ENCODE measurements at places on chromosomes 7 and 10.

DNA sequence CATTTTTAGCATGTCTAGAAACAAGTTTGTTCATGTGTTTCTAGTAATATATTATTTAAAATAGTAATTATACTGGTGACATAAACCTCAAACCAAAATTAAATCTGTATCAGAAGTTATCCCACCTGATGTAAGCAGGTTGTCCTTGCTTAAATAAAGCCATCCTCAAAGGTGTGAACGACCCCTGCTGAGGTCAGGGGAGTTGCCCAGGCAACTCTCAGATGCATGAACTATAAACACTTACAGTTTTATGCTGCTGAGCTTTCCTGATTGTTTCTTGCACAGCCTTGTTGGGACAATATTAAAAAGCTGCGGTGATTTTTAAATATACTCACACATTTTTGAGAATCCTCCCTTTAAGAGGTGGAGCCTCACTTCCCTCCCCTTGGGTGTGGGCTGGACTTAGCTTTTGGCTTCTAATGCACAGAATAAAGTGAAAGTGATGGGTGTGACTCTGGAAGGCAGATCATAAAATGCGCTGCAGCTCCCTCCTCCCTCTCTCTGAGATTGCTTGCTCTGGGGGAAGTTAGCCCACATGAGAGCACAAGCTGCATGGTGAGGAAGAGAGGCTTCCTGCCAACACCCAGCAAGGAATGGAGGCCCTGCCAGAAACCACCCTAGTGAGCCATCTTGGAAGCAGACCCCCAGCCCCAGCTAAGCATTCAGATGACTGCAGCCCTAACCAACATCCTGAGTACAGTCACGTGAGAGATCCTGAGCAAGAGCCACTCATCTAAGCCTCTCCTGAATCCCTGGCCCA is 152.7 kb downstream of the SKIDA1 start:
- DNase-seq, result peak; percentile 68

DNA sequence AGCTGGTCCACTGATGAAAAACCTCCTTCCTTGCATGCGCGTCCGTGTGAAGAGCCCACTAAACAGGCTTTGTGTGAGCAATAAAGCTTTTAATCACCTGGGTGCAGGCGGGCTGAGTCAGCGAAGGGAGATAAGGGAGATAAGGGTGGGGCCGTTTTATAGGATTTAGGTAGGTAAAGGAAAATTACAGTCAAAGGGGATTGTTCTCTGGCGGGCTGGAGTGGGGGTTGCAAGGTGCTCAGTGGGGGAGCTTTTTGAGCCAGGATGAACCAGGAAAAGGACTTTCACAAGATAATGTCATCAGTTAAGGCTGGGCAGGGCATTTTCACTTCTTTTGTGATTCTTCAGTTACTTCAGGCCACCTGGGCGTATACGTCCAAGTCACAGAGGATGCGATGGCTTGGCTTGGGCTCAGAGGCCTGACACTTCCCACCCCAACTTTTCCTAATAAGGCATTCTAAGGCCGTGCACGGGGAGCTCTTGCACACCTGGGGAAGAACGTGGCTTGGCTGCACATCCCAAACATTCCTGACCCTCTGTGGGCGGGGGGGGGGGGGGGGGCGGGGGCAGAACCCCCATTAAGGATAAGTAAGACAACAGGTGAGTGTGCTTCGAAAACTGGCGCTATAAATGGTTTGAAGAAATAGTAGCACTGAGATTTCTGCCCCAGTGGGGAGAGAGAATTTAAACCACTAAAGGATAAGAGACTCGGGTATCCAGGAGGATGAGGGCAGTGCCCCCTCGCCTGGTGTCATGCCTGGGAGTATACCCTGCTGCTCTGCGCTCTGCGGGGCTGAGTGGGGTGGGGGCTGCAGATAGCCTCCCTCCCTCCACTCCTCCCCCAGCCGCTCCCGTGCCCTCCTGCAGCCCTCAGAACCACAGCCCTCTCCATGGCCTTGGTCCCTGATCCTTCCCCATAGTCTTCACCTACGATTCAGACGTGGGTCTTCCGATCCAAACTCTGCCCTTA is 217.6 kb downstream of the MLLT10 start:
- peak; percentile 67 for DNase-seq

DNA sequence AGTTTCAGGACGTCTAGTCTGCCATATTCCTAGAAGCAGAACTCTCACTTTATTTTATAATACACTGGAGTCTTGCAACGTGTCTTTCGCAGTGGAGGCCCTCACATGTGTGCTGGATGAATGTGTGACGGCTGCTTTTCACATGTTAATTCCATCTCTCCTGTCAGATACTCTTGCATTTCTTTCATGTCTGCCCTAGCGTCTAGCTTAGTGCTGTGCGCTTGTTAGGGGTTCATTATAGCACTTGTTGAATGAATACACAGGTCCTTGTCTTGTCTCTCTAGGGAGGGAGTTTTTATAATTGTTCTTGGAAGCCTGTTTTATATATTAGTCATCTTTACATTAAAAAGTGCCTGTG is 94.4 kb downstream of the MAP3K8 start:
- no peak for DNase-seq

DNA sequence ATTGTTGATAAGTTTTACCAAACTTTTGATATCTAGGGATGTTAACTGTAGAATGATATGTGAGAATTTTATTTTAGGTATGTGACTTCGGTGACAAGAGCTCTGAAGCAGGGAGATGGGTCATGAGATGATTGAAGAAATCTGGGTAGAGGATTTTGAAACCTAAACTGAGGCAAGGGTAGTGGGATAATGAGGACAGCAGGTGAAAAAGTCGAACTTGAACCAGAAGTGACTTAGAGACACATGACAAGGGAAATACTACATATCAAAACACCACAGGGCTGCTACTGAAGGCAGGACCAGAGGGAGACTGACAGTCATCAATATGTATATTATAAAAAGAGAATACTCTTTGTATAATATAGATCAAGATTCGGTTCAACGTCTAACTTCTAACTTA is 113.2 kb downstream of the WDFY4 start:
- no peak for DNase-seq

DNA sequence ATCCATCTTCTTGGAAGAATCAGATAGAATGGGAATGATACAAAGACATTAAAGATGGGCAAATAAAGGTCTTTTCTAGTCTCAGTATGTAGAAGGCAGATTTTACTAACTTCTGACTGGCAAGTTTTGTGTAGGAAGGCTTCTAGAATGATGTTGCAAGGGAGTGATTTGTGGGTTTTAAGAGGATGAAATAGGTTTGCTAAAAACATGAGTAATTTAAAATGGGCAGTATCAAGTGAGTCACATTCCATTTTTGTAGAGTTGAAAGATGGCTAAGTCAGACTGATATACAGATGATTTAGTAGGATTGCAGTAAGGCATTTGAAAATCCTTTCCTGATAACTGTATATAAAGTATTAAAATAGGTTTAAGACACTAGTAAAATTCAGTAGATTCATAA is 777.4 kb downstream of the SORCS1 start:
- DNase-seq, result no peak

DNA sequence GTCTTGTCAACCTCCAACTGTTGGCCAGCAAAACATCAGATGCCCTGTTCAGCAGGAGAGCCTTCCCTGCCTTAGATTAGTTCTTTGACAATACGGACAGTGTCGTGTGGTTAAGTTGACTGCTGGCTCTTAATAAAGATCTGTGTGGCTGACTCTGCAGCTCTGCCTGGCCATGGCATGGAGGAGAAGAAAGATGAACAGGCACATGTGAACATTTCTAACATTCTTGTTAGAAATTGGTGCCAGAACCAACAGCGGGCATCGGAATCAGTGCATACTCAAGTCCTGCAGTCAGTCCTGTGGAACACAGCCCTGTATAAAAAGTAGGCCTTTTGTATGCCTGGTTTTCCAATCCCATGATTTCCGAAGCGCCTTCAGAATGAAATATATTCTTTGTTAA is 455.6 kb downstream of the POM121L12 start:
- no peak for DNase-seq

- no peak for DNase-seq
These were observed 240.6 kb downstream of the DGKI start for GRCh38 chr7:137606061-137606674.

GRCh38 chr10:52908478-52908877 is 135.9 kb upstream of the MBL2 start:
- DNase-seq, result peak; percentile 52

- no peak for DNase-seq
These were observed 353.3 kb upstream of the ZMIZ1 start for GRCh38 chr10:78715435-78715834.

GRCh38 chr10:82628373-82628772 is 753.4 kb downstream of the NRG3 start:
- DNase-seq, result peak; percentile 9

- DNase-seq, result peak; percentile 68
These were observed 45.1 kb upstream of the GSAP start for GRCh38 chr7:77461246-77461645.

- no peak for DNase-seq
These were observed 199.0 kb downstream of the PPP1R9A start for GRCh38 chr7:95106401-95106800.

DNA sequence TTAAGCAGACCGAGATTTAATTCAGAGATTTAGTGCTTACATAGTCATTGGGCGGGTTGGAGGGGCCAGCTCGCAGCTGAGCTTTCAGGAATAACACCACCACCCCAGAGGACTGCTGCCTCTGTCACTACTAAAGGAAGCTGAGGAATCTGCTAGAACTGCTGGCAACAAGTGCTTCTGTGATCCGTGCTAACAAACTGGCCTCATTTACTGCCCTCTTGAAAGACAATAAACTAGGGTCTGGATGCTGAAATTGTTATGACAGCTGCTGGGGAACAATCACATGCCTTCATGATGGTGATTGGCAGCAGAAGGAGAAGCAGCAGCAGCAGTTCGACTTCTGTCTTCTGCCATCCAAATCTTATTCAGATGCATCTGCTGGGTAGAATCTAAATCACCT is 285.5 kb upstream of the TAC1 start:
- no peak for DNase-seq

DNA sequence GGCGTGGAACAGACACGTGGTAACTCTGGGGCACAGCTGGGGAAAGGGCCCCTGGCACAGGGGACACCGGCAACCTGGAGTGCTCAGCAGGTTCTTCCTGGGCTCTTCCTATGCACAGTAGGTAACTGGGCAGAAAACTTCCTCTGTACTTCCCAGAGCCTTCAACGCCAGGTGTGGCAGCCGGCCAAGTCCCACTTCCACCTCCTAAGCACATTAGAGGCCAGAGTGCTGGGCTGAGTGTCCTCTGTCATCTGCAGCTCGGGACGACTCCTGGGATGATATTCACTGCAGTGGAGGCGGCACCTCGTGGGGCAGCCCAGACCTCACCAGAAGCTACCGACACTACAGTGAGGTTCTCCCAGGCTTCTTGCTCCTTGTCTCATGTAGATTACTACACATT is 114.5 kb downstream of the LARP4B start:
- no peak for DNase-seq

- no peak for DNase-seq
These were observed 252.7 kb upstream of the FERD3L start for GRCh38 chr7:19397911-19398310.

DNA sequence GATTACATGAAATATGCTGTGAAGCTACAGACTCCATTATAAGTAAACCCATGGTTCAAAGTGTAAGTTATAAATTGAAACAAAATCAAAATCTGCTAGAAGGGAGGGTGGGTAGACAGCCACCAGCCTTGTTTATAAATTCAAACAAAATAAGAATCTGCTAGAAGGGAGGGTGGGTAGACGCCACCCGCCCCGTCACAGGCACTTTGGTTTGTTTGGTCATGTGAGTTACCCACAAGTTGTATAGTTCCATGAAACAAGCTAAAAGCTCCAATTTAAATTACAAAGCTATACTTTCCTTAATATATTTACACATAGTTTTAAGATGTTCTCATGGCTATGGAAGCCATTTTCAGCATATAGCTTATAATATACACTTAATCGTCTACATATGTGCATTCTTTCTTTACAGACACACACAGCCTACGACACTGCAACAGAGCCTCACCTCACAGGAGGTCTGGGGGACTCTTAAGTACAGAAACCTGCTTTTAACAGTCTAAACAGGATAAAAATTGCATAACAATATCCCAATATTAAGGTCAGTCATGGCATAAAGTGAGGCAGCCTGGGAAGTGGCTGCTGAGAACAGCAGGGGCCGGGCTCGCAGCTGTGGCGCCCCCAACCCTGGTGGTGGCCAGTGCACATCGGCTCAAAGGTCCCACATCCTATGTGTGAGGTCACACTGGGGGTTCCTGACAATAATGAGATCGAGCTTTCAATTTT is 28.1 kb upstream of the NCAPG2 start:
- DNase-seq, result no peak

- DNase-seq, result no peak
These were observed 186.0 kb downstream of the KIF20B start for GRCh38 chr10:89887406-89887805.

DNA sequence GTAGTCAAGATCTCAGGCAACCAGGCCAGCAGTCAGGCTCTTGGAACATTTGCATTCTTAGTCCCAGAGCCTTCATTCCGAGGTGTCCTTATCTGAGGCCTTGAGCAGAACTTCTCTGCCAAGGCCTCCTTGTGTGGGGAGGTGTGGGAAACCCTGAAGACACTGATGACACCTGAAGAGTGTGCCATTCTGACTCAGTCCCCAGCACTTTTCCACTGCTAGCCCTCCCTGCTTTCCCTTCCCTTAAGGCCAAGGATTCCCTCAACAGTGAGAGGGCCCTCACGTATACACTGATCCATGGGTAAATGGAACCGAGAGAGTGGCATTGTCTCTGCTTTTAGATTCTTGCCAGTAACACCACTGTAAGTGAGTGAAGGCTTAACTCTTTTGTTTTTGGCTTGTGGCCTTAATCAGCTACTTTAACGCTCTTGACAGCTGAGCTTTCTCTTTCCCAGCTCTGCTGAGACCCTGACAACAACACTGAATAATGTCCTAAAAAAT is 30.3 kb downstream of the TRDMT1 start:
- no peak for DNase-seq

DNA sequence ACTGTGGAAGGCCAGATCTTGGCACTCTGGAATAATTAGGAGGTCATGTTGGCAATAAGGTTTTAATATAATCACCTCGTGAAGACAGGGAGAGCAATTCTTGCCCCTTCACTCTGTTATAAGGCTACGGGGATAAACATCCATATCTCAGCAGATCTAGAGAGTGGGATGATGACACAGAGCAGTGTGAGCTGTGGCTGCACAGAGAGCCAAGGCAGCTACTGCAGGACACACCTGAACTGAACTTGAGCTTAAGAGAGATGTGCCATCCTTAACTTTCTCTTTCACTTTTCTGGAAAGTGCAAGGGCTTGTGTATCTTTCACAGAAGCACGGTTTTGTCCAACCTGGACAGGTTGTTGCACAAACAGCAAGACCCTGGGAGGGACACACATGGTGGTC is 174.7 kb downstream of the GATA3 start:
- DNase-seq, result no peak

- no peak for DNase-seq
These were observed 185.7 kb upstream of the TMEM72 start for GRCh38 chr10:44725404-44725803.

- DNase-seq, result no peak
These were observed 993.4 kb downstream of the TYW1 start for GRCh38 chr7:67990003-67990402.
